Right ventricle myocardium superior (tissue), 1 donor: ENCODE measurements at places on chromosomes 16 and 17.

GRCh38 chr17:44981221-44981968, 13.3 kb upstream of the C1QL1 start:
- DNase-seq, result no peak

DNA sequence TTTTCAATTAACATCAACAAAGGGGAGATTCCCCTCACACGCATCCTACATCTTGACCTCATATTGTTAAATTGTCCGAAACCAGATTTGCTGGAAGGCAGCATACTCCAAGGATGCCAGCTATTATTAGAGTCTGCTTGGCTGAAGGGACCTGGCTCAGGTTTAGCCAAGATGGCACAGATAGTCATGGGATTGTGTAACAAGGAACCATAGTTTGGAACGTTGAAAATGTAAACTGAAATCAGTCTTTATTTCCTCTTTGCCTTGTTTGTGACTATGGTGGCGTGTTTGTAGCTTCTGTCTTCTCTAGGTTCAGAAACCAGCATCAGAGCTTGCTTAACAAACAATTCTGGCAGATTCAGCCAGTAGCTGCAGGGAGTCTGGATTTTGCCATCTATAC, 5.9 kb downstream of the ARSG start:
- DNase-seq, result no peak

GRCh38 chr16:11088074-11088730, 143.8 kb downstream of the CLEC16A start:
- DNase-seq, result no peak

DNA sequence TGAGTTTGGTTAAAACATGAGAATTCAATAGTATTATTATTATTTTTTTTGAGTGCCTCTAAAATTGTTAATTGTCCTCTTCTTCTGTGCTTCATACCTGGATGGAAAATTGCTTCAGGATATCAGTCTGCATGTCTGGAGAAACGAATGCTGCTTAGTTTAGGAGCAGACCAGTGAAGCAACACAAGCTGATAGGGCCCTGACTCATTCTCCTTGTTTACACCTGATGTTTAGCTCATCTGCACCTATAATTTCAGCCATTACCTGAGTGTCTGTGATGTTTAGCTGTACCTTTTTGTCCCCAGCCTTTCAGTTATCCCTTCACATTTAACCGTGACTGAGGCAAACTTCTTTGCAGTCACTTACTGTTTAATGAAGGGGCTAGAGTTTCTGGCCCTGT, 14.8 kb downstream of the SNTB2 start:
- no peak for DNase-seq

DNA sequence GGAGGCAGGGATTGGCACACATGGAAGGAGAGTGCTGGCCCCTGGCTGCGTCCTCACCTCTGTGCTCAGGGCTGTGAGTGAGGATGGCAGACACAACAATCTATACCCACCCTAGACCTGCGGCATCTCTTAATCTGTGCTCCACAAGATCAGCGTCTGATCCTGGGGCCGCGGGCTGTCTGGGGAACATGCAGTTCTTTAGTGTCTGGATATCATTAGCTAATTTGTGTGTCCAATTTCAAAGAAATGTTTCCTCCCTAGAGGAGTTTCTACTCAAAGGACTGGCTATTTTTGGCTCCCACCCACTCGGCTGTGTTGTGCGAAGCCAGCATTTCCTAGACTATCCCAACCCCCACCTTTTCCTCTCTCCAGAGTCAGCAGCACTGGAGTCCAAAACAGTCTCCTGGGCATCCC, 93.8 kb downstream of the GRIN2A start:
- DNase-seq, result no peak

DNA sequence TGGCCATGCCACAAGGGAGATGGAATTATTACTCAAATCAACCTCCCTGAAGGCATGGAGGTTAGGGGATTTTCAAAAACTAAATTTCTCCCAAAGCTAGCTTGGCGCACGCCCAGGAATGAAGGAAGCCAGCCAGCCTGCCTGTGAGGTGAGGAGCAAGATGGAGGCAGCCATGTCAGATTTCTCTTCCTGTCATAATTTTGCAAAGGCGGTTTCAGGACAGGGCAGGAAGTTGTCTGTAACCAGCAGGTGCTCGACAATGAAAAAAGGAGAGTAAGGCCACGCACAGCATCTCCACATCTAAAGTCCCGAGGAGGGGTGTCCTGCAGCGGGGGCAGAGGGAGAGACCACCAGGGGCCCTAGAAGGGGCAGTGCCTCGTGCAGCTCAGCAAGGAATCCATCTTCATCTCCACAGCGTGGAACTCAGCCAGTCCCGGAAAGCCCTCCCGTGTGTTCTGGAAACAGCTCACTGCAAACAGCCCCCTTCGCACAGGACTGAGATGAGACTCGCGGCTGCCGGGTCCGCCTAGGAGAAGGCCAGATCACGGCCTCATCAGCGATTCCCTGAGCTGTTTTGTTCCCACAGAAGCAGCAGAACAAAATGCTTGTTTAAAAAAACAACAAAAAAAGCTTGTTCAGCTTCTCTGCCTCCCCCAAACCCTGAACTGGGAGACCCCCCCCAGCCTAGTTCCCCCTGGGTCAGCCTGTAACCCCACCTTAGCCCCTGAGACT, 47.8 kb downstream of the SLC7A5 start:
- no peak for DNase-seq

DNA sequence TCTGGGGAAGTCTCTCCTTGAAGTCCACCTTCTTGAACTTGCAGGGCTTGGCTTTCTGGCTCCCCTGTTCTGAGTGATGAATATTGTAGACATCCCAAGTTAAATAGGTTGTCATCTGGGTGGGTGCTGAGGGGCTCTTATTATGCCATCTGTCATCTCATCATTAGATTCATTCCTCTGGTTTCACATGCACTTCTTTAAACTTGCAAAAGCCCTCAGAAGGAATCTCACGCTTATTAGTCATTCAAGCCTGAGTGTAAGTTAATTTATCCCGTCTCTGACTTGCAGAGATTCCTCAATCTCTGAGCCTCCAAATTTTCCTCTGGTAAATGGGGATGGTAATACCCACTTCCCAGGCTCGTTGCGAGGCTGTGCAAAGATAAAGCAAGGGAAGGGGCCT, 5.7 kb downstream of the MGAT5B start:
- DNase-seq, result no peak

DNA sequence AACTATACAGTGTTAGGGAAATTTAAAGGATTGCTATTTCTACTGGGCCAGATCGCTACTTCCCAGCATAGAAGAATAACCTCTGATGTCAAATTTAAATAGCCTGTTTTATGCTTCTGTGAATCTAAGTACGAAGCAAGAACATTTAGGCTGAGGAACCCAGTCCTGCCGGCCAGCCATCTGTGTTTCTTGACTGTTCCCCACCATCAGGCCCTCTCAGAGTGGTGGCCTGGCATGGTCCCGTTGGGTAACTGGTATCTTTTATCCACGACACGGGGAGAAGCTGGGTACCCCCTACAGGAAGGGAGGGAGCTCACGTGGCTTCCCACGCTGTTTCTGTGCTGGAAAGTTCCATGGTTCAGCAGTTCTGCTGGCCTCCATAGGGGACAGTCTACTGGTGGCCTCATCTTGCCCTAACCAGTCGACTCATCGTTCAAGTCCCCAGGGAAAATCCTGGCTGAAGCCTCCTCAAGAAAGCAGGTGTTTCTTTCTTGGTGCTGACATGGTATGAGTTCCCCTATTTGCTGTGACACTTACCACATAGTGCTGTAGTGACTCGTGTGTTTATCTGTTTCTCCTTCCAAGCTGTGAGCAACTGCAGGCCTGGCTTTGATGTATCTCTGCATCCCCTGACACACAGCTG, 201.7 kb upstream of the NLRP1 start:
- no peak for DNase-seq

DNA sequence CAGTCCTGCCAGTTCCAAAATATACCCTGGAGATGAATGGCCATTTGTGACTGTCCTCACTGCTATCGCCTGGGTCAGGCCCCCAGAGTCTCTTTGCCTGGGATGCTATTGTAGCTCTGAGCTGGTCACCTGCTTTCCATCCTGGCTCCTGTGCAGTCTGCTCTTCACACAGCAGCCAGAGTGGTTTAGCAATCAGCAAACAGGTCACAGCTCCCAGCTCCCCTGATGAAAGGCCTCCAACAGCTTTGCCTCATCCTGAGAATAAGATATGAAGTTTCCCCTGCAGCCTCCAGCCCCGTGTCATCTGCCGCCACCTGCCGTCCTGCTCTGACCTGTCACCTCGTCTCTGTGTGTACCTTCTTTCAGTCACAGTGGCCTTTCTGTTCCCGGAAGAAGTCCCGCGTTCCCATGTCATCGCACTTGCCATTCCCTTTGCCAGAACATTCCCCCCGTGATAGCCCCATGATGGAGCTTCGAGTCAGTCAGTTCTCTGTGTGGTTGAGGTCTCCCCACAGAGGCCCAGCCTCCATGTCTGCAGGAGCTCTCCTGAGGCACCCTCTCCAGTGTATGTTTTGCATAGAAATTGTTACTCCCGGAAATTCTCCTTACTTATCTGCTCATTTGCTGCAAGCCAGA, 281.5 kb downstream of the SNX29 start:
- DNase-seq, result no peak

DNA sequence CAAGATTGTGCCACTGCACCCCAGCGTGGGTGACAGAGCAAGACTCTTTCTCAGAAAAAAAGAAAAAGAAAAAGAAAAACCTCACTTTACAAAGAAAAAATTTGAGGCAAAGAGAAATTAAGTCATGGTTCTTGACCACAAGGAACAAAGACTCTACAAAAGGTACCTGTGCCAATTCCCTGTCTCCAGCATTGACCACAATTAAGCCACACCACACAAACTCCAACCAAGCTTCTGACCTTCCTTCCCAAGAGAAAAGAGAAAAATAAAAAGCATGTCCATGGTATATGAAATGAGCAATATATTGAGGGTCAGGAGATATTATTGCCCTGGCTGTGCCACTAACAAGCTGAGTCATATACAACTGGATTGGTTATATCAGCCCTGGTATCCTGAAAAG, 146.3 kb upstream of the NOG start:
- DNase-seq, result no peak

GRCh38 chr16:49884033-49885015, 28.4 kb upstream of the ZNF423 start:
- no peak for DNase-seq

DNA sequence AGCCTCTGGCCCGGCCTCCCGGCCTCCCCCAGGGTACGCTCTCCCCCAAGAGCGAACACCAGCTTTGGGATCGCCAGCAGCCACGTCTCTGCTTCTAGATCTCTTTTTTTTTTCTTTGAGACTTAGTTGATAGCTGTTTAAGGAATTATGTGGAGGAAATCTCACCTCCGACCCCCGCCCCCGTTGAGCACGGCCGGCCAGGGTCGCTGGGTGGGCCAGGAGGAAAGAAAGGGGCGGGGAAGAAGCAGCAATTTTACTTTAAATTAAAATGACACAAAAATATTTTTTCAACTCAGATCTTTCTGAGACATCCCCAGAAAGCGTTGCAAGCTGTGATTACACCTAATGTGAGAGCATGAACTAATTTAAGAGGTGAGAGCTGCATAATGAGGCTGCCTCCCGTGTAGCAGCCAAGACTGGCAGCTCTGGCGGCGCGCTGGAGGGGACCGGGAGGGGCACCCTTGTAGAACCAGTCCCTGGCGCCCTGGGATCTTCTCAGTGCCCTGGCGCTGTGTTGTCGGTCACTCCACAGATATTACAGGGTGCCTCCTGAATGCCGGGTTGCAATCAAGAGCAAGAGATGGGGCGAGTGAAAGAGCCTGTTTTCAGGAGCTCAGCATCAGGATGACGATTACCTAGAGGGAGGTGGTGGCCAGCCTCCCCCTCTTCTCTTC, 1.9 kb upstream of the CBLN1 start:
- no peak for DNase-seq

DNA sequence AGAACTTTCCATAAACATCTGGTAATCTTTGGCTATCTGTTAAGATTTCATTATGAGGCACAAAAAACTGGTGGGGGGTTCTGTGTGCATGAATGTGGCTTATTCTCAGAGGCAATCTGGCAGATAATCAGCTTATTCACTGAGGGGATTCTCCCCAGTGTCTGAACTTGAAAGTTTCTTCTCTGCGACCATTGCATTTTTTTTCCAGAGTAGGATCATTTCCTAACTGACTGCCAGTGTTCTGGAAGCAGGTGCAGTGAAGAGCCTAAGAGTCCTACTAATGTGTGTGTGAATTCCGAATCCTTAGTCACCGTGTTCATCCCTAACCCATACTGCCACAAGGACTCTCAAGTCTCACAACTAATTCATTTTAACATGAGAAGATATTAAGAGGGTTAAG, 64.9 kb upstream of the LRRC37A3 start:
- DNase-seq, result no peak

GRCh38 chr16:85211271-85211801, 99.1 kb upstream of the CIBAR2 start:
- peak; percentile 40 for DNase-seq

DNA sequence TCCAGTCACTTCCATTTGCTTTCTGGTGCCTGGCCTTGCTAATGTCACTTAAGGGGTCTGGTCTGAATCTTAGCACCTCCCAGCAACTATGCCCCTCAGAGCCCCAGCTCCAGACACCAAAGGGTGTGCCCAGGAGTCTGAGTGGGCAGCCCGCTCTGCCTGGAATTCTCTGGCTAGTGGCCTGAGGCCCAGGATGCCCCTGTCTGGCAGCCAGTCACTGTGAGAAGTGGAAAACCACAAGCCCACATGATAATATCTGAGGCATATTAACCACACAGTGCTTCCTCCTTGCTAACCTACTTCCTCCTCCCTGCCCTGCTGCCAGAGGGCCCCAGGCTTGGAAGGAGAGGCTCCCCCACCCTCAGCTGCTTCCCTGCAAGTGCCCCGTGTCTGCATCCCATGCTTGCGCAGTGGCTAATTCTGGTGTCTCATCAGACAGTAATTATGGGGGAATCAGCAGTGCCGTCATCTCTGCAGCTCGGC, 14.0 kb downstream of the SRCIN1 start:
- DNase-seq, result no peak

- DNase-seq, result no peak
Measured at GRCh38 chr16:22255335-22255734, 41.9 kb upstream of the POLR3E start.

DNA sequence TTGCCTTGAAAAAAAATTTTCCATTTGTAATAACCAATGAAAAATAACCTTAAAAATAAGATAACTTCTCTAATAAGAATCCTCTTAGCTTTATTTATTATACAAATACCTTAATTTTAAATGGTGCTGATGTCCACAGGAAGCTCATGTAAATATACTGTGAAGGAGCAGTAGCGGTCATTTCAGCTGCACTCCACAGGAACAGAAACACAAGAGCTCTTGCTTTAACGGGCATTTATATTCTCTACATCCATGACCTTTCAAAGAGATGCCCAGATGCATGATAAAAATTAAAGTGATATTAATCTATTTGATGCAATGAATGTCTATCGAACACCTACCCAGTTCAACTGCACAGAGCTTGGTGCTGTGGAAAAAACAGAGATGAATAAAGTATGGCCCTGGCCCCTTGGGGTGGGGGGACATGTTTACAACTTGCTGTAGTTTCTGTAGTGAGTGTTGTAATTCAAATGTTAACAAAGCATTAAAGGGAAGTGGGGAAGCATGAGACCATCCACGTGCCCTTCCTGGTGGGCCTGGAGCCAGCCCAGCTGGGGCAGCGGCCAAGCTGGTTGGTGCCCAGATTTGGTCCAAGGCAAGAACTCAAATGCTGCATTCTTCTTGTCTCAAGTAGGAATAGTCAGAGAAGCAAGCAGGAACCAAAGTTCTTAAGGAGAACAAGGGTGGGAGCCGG, 47.9 kb downstream of the IQCK start:
- DNase-seq, result peak; percentile 80
